Heart left ventricle (tissue), 16 donors: ENCODE measurements at places on chromosomes 2 and 18. TPM values are rescaled to one million over a fixed set of nuclear protein-coding genes. Genes with fewer than 3 reads are reported as not detected.

Gene GATA6
- 68.6 TPM for total RNA-seq

Gene GPR55
- total RNA-seq = 0.11 TPM

DNA sequence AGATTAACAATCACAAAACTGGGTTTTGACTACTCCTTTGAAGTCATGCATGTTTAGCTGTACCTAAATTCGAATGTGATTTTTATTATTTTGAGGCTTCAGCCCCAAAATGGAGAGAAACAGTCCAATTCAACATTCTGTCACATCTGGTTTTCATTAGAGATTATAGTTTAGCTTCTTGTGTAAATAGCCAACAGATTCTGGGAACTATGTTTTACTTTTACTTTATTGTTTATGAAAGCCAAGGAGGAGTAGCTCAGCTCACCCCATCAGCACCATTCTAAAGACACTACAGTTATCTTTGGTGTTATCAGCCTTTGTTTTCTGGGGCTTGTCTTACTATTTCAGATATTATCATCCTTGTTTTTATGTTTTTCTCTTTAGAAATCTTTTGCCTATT, 465.0 kb upstream of the CWC22 start:
- no peak for DNase-seq

- DNase-seq = no peak
These were observed 41.4 kb downstream of the OXER1 start for GRCh38 chr2:42722320-42723190.
